ENCODE measurements at places on chromosomes 5 and 9.
A peak's percentile ranks its signal among the peaks of the same experiment; 100 is the strongest.

DNA sequence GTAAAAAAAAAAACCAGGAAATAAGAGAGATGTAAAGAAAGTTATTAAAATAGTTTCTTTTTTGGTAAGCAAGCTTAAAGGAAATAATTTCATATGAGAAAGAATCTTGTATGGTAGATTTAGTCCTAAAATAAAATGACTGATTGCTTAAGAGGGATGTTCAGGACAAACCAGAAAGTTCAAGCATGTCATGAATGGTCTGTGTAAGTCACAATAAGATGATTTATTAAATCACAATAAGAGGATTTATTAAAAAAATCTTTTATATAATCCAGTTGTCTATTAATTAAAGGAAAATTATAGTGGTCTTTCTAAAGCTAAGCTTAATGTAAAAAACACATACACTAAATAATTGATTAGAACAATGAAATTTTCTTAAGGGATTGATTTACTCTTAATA lies 91.8 kb upstream of the OR13F1 start:
- DNase-seq: no peak

- no peak for DNase-seq
Measured at GRCh38 chr5:100841358-100842076, 61.6 kb downstream of the ST8SIA4 start.

GRCh38 chr9:123049589-123050222 lies 16.2 kb downstream of the GPR21 start:
- peak; percentile 68 for DNase-seq

DNA sequence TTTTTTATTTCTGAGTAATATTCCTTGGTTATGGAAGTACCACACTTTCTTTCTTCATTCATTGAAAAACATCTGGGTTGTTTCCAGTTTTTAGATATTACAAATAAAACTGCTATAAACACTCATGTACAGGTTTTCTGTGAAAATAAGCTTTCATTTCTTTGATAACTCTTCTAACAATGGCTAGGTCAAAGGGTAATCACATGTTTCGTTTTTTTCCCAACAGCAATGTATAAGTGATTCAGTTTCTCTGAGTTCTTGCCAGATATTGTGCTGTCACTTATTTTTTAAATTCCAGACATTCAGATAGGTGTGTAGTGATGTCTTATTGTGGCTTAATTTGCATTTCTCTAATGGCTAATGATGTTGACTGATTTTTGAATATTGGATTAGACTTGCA lies 16.7 kb upstream of the TNPO1 start:
- DNase-seq: no peak

GRCh38 chr5:129670957-129671500 lies 76.9 kb upstream of the MINAR2 start:
- DNase-seq: peak; percentile 87

DNA sequence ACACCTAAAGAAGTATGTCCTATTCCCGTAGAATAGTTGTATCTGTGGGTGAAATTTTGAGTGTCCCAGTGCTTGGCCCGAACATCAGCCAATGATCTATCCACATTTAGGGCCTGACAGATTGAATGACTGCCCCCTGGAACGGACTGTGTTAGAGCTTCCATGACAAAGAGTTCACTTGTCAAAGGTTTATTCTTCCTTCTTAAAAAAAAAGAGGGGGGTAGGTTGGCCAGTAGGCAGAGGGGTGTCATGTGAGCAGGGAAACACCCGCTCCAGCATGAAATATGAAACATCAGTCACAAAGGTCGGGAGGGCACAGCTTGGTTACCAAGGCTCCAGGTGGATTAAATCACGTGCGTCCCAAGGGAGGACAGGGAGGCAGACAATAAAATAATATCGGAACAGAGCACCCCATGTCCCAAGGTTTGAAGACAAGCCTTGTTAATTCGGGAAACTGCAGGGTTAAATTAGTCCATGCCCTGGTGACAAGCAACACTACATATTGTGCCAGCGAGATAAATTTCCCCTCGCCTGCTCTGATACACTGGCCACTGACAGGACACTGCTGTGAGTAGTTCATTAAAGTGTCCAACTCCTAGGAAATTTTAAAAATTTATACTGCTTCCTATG lies 401.2 kb downstream of the IRX1 start:
- no peak for DNase-seq

- DNase-seq: no peak
Measured at GRCh38 chr9:75188756-75189155, 100.4 kb downstream of the OSTF1 start.

DNA sequence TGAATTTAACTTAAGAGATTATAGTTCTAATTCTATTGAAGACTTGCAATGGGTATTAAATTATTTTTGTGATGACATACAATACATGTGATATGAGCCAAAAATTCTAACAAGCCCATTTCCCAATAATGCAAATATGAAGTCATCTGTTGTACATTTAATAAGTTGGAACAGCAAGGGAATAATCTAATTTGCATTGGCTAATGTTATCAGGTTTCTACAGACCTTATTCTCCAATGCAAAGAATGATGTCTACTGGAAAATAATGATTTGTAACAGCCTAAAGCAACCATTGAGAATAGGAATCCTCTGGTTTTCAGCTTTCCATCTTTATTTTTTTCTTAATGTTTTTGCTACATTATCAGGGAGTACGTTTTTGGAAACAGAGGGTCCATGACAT lies 89.1 kb upstream of the MINAR2 start:
- no peak for DNase-seq

- no peak for DNase-seq
Measured at GRCh38 chr5:43390471-43390870, 21.7 kb downstream of the CCL28 start.

GRCh38 chr5:135631391-135631790 lies 52.6 kb upstream of the CXCL14 start:
- DNase-seq: no peak

DNA sequence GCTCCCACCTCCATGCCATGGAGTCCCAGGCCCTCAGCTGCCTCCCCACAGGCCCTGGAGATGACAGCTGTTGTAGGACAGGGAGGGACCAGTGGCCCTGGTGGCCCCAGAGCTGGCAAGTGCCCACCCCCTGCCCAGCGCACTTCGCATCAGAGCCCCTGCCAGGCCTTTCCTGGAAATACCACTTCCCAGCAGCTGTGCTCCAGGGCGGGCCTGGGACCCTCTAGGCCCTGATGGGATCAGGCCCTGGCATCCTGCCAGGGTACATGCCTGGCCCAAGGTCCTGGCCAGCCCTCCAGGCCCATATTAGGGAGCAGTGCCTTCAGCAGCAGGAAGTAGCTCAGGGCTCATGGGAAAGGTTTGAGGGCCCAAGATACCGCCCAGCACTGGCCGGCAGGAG lies 2.5 kb downstream of the KCNT1 start:
- DNase-seq: no peak

- peak; percentile 30 for DNase-seq
Measured at GRCh38 chr5:55629815-55630214, 82.3 kb downstream of the SLC38A9 start.

DNA sequence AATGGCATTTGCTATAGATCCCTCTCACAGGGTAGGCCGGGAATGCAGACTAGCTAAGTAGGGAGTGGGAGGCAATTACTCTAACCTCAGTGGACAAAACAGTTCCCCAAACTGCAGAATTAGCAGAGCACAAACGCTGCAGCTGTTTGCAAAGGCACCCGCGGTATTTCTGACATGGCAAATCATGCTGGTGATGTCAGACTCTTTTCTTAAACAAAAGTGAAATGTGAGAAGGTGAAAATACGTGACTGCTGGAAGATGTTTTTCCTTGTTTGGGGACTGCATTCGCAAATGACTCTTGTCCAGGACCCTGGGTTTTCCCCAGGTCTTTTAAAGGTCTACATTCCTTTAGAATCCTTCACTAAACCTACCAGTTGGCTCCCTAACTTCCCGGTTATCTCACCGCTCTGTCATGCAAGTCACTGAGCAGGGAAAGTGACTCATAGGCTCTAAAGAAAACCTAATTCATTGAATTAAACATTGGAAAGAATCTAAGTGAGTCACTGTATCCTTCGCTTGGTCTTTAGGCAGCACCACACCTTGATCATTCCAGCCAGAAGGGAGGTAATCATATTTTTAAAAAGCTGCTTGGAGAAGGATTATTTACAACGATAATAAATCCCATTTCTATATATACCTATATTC lies 91.5 kb upstream of the DNAH5 start:
- peak; percentile 97 for DNase-seq

- DNase-seq: no peak
Measured at GRCh38 chr9:83209188-83209731, 146.3 kb upstream of the RASEF start.

All from foreskin fibroblast (primary cell).